ENCODE measurements at places on chromosomes 12 and 14. TPM values are rescaled to one million over a fixed set of nuclear protein-coding genes. Genes with fewer than 3 reads are reported as not detected.
A peak's percentile ranks its signal among the peaks of the same experiment; 100 is the strongest.

FLVCR2 gene
- 9.2 TPM for total RNA-seq

- H3K36me3 ChIP-seq, result peaks cover 9% of the 10 kb centered on the region
- H3K4me3 ChIP-seq, result no peak overlapping the region
- DNase-seq, result no peak
- H3K27ac ChIP-seq, result no peak overlapping the region
- no peaks in the 10 kb centered on the region for H3K27me3 ChIP-seq
Observed at GRCh38 chr14:103772078-103772712, 56.6 kb downstream of the ZFYVE21 start.

GARIN6 gene
- not detected for total RNA-seq

TAS2R20 gene
- 5.9 TPM for total RNA-seq

KRT79 gene
- not detected for total RNA-seq

CHFR gene
- 57.0 TPM for total RNA-seq

SYNDIG1L gene
- 2.7 TPM for total RNA-seq

DNA sequence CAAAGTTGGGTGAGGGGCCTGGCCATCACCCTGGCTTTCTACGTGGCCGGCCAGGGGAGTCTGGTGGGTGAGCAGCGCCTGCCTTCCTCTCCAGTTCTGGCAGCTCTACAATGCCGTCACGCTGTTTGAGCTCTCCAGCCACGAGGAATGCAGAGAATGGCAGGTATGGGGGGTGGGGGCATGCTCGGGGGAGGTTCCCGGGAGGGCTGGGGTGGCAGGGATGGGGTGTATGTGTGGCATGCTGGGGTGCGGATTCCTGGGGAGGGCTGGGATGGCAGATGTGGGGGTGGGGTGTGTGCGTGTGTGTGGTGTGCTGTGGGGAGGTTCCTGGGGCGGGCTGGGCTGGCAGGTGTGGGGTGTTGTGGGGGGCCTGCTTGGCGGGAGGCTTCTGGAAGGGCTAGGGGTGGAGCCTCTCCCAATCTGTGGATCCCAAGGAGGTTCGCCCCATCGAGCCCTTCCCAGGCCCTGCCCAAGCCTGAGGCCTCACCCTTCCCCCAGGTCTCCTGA, 18.5 kb downstream of the RHOF start:
- H3K27ac ChIP-seq, result no peak overlapping the region
- DNase-seq, result peak; percentile 87
- no peaks in the 10 kb centered on the region for H3K27me3 ChIP-seq
- H3K4me1 ChIP-seq, result peaks cover 7% of the 10 kb centered on the region
- H3K4me3 ChIP-seq, result no peak overlapping the region
- peaks cover 20% of the 10 kb centered on the region for H3K36me3 ChIP-seq

DNA sequence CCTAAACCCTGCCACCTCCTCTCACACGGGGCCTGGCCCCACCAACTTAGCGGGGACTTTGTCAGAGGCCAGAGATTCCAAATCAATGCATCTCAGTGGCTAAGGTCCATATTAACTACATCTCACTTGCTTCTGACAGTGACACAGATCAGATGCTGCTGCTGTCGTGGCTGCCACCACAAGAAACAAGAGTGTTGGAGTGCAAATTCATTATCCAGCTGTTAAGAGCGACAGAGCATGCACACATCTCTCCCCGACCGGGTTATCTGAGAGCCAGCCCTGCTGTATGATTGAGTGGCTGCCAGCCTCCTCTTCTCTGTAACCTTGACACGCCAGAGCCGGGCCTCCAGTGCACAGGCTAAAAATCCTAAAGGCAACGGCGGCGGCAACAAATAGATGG, 40.2 kb downstream of the SPRING1 start:
- H3K4me3 ChIP-seq, result no peak overlapping the region
- DNase-seq, result peak; percentile 60
- H3K27me3 ChIP-seq, result peaks cover 12% of the 10 kb centered on the region

DNA sequence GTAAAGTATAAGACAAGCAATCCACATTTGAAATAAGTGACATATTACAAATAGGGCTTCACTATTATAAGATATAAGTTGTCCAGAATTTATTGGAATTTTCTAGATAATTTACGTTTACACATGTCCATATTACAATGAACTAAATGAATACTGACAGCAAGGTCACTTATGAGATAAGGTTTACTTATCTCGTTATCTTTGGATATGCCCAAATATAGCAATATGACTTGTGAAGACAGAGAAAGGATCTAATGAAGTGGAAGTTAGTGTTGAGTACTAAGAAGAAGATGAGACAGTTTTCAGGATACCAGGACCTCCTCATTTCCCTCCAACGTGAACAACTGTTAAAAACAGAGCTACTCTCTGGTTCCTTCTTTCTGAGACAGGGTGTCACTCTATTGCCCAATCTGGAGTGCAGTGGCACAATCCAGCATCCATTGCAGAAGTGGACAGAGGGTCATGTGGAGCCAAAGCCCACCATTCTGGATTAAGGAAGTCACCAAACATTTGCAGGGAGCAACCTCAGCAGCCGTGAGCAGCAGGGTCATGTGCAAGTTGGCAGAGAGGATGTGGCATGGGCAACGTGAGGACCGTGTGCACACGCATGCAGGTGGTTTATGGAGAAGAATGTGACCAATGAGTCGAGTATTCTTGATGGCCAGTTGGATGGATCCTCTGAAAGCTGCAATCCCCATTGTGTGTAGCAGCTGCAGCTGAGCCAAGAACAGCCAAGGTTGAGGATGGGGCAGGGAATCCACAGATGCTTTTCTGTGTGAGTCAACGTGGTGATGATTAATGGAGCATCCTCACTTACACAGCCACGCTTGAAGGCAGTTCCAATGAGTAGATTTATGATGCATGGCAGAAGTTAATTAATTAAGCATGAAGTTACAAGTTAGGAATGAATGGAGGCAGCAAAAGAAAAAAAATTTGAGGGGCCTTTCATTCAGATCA, 111.0 kb downstream of the BICD1 start:
- H3K4me1 ChIP-seq, result no peaks in the 10 kb centered on the region
- H3K27ac ChIP-seq, result peak overlapping the region; percentile 37
- no peak for DNase-seq
- no peaks in the 10 kb centered on the region for H3K27me3 ChIP-seq

NFE2 gene
- 2.7 TPM for total RNA-seq

GRCh38 chr12:22255097-22255496, 79.4 kb downstream of the ST8SIA1 start:
- H3K36me3 ChIP-seq, result no peaks in the 10 kb centered on the region
- H3K4me1 ChIP-seq, result peaks cover 13% of the 10 kb centered on the region
- H3K27me3 ChIP-seq, result no peaks in the 10 kb centered on the region

GRCh38 chr12:122395319-122395718, 27.1 kb downstream of the CLIP1 start:
- peaks cover 4% of the 10 kb centered on the region for H3K36me3 ChIP-seq
- peaks cover 8% of the 10 kb centered on the region for H3K4me1 ChIP-seq
- no peaks in the 10 kb centered on the region for H3K27me3 ChIP-seq
- no peak overlapping the region for H3K4me3 ChIP-seq
- H3K27ac ChIP-seq, result no peak overlapping the region

KIF21A gene
- 32.3 TPM for total RNA-seq

KRT82 gene
- not detected for total RNA-seq

OTUB2 gene
- 6.3 TPM for total RNA-seq

DNA sequence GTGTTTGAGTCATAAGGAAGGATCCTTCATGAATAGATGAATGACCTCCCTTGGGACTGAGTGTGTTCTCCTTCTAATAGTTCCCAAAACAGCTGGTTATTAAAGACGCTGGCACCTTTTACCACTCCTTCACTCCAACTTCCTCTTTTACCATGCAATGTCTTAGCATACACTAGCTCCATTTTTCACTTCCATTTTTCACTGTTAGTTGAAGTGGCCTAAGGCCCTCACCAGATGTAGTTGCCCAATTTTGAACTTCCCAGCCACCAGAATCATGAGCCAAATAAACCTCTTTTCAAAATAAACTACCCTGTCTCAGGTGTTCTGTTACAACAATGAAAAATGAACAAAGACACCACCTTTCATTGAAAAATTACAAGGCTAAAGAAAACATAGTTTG, 64.7 kb downstream of the GPR65 start:
- no peak overlapping the region for H3K4me3 ChIP-seq
- no peaks in the 10 kb centered on the region for H3K27me3 ChIP-seq
- DNase-seq, result no peak

SLC25A21 gene
- total RNA-seq, result 1.9 TPM

ESPL1 gene
- 50.7 TPM for total RNA-seq

ZNF891 gene
- 2.9 TPM for total RNA-seq

- peaks cover 14% of the 10 kb centered on the region for H3K4me1 ChIP-seq
- H3K36me3 ChIP-seq, result peaks cover 12% of the 10 kb centered on the region
- no peak overlapping the region for H3K27ac ChIP-seq
- no peak for DNase-seq
- H3K4me3 ChIP-seq, result no peak overlapping the region
Observed at GRCh38 chr12:54266852-54267251, 13.1 kb downstream of the CBX5 start.

GRCh38 chr14:70696026-70696425, 54.3 kb downstream of the TTC9 start:
- no peaks in the 10 kb centered on the region for H3K36me3 ChIP-seq
- H3K4me3 ChIP-seq, result no peak overlapping the region
- no peaks in the 10 kb centered on the region for H3K27me3 ChIP-seq
- no peak overlapping the region for H3K27ac ChIP-seq
- no peaks in the 10 kb centered on the region for H3K4me1 ChIP-seq

GRCh38 chr12:1099158-1099557, 108.1 kb downstream of the ERC1 start:
- DNase-seq, result no peak
- no peaks in the 10 kb centered on the region for H3K27me3 ChIP-seq
- no peaks in the 10 kb centered on the region for H3K4me1 ChIP-seq
- no peaks in the 10 kb centered on the region for H3K36me3 ChIP-seq
- H3K4me3 ChIP-seq, result no peak overlapping the region

SLC15A5 gene
- not detected for total RNA-seq

GRCh38 chr12:25069224-25069623, 120.3 kb upstream of the BCAT1 start:
- DNase-seq, result no peak
- H3K4me1 ChIP-seq, result no peaks in the 10 kb centered on the region
- H3K27ac ChIP-seq, result no peak overlapping the region
- no peaks in the 10 kb centered on the region for H3K27me3 ChIP-seq
- no peak overlapping the region for H3K4me3 ChIP-seq
- H3K36me3 ChIP-seq, result no peaks in the 10 kb centered on the region

EFS gene
- 60.1 TPM for total RNA-seq

DNA sequence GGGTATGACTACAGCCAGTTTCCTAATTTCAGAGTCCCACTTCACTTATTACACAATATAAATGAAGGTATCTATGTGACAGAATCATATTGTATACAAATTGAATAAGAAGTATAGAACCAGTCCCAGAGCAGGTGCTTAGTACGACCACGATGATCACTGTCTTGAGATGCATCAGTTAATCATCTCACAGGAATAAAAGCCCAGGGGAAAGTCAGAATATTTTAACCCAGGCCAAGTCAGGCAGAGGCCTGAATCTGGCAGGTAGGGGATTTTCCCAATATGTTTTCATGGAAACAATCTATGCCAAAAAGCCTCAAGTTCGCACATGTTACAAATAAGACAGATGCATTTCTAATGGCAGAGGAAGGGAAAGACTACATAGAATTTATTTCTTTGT, 758.4 kb downstream of the BCL11B start:
- H3K36me3 ChIP-seq, result no peaks in the 10 kb centered on the region
- no peaks in the 10 kb centered on the region for H3K4me1 ChIP-seq
- H3K27ac ChIP-seq, result no peak overlapping the region
- no peaks in the 10 kb centered on the region for H3K27me3 ChIP-seq
- no peak for DNase-seq
